Activated naive CD4-positive, alpha-beta T cell (primary cell): ENCODE measurements at places on chromosomes 1 and 21.
A peak's percentile ranks its signal among the peaks of the same experiment; 100 is the strongest.

GRCh38 chr1:161531986-161532643, 7.8 kb downstream of the HSPA6 start:
- no peak for DNase-seq

- DNase-seq = no peak
These were observed 17.6 kb downstream of the TRAF5 start for GRCh38 chr1:211344152-211344618.

- no peak for DNase-seq
These were observed 18.4 kb upstream of the SIPA1L2 start for GRCh38 chr1:232648316-232648715.

- no peak for DNase-seq
These were observed 250.6 kb downstream of the PRDM2 start for GRCh38 chr1:13950637-13951036.

GRCh38 chr1:165884690-165885304, 57.4 kb downstream of the UCK2 start:
- DNase-seq = no peak

- no peak for DNase-seq
These were observed 747 bp downstream of the ADAMTS1 start for GRCh38 chr21:26844258-26845065.

DNA sequence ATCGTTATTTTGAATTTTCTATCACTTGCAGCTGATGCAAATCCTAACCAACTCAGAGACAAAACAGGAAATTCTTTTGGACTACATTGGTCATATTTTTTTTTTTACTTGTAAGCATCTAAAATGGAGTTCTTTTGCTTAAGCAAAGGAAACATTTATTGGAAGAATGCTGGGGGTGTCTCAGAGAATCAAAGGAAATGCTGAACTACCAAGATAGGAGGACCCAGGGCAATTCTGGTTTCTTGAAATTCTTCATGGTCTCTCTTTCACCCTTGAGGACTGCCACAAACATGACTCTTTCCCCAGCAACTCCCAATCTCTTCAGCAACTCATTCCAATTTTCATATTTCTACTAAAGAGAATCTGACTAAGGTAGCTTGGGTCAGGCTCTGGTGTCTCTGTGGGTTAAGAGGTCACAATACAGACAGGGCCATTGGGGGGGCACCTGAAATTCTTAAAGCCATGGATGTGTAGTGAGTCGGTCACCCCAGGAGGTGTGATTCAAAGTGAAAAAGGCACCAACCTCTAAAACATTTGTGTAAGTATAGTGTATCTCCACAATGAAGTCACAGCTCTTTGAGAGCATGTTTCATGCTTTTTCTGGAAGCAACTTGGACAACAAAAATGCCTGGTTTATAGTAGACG, 171.1 kb upstream of the FGGY start:
- no peak for DNase-seq

GRCh38 chr1:178371235-178371634, 125.5 kb downstream of the CLEC20A start:
- no peak for DNase-seq

GRCh38 chr1:66618390-66618789, 84.4 kb downstream of the SGIP1 start:
- no peak for DNase-seq

GRCh38 chr1:246324711-246325110, 182.4 kb downstream of the SMYD3 start:
- no peak for DNase-seq

DNA sequence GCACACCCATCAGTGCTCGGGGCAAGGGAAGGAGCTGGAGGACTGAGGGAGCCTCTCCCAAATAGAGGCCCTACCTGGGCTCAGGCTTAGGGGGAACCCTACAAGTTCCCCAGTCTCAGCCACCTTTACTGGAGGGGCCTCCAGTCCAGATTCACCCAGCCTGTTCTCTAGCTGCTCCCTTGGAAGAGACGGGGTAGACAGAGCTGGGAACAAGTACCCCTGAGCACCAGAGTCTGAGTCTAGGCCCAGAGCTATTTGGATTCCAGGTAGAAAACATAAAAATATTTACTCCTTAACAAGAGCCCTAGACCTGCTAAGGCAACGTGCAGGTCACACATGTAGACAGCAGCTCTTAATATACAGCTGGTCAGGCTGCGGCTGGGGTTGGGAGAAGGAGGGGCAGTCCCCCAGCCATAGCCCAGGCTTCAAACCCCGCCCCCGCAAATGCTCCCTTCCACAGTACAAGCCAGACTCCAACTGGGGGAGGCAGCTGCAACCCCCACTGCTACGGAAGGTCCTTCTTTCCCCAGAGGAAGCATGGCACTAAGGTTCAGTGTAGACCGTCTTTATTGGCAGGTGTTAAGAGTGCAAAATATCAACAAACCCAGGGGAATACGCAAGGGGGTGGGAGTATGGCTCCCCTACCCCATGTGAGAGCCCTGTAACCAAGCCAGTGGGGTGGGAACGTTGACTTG, 8.0 kb downstream of the TENT5B start:
- DNase-seq = no peak

DNA sequence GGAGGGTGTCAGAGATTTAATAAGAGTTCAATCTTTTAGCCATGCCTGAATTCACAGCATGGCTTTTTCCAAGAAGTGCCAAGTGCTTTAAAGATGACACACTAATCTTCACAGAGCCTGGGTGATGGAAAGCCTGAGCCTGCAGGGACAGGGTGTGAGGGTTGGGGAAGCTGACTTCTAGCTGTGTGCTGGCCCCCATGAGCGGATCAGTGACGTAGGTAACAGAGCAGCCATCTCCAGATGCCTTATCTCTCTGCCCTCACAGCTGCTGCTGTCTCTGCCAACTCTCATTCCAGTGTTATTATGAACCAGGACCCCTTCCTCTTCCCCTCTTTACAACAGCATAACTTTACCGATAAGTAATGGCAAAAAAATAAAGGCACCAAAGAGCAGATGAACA, 30.6 kb downstream of the FAM78B start:
- no peak for DNase-seq

GRCh38 chr21:21605521-21605920, 607.3 kb downstream of the NCAM2 start:
- no peak for DNase-seq

DNA sequence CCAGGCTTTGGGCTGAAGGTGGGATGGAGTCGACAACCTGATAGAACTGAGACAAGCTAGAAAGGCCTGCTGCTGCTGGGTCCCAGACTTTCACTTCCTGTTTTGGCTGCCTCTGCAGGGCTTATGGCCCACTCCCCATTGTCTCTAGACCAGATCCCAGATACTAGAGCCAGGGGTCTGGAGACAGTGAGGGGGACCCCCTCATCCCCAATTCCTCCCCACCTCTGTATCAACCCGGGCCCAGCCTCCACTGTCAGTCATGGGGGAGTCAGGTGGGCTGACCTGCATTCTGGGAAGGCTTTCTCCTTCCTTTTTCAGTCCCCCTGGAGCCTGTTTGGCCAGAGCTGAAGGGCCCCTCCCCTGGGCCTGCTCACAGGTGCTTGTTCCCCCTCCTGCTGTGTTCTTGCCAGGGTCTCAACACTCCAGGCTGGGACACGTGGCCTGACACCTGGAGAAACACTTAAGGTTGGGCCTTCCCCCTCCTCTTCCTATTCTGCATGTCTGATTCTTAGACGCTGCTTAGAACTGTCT, 18.0 kb upstream of the ETV3L start:
- no peak for DNase-seq

DNA sequence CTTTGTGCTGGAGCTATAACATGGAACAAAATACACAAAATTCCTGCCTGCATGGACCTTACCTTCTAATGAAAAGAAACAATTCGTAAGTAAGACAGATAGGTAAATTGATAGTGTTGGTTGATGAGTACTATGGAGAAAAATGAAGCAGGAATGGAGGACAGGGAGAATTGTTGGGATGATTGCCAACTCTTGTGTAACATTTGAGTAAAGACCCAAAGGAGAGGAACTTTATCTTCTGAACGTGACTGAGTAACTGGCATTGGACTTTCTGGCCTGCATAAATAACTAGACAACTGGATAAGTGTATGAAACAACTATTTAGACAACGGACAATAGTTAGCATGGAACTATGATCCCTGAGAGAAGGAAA, 6.8 kb upstream of the EFCAB14 start:
- DNase-seq = no peak

GRCh38 chr1:109274533-109275476, 8.1 kb downstream of the PSRC1 start:
- no peak for DNase-seq

DNA sequence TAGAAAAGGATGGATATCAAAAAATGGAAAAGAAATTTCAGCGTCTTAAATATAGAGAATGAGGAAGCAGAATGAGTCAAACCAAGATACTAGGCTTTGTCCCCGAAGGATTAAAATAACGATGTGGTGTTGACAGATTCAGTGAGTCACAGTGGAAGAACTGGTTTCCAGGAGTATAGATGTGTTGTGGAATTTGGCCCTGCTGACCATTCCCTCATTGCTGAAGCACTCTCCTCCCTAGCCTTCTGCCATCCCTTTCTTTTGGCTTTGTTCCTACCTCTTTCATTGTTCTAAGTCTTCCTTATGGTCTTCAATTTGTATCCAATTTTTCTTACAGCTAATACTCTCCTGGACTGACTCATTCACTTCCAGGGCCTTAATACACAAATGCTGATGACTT, 23.1 kb upstream of the USP25 start:
- DNase-seq = no peak

DNA sequence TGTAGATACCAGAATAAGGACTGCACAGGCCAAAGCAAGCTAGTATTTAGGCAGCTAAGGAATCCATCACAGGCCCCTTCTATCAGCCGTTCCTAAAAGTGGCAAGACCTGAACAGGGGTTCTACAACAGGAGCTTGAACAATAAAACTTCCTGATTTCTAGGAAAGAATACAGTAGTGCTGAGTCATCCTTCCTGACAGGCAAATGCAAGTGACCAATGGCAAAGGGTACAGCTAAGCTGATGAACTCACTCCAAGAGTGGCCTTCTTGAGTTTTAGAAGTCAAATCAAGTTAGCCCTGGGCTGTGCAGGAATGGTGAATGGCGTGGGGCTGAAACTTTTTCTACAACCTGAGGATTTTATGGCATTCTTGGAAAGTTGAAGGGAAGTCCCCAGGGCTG, 112.9 kb downstream of the GREM2 start:
- no peak for DNase-seq

DNA sequence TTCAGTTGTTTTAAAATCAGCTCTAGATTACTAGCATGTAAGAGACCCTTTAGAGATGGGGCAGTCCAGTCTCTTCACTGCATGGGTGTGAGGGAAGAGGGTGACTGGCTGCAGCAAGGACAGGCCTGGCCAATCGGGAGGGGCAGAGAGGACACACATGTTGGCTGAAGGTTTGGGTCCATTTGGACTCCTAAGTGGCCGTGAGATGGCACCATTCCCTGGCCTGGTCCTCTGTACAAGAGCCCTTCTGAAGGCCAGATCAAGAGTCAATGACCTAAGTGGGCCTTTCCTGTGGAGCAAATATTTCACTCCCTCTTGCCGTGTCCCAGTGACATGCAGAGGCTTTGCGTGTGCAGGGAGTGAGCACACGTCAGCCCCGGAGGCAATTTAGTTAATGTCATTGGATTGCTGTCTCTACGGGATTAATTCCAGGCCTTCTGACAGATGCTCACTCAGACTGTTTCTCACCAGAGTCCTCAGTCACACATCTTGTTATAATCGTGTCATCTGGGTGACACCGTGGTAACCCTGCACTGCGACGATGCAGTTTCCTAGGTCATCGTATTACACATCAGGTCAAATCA, 613.0 kb downstream of the NPHP4 start:
- no peak for DNase-seq

DNA sequence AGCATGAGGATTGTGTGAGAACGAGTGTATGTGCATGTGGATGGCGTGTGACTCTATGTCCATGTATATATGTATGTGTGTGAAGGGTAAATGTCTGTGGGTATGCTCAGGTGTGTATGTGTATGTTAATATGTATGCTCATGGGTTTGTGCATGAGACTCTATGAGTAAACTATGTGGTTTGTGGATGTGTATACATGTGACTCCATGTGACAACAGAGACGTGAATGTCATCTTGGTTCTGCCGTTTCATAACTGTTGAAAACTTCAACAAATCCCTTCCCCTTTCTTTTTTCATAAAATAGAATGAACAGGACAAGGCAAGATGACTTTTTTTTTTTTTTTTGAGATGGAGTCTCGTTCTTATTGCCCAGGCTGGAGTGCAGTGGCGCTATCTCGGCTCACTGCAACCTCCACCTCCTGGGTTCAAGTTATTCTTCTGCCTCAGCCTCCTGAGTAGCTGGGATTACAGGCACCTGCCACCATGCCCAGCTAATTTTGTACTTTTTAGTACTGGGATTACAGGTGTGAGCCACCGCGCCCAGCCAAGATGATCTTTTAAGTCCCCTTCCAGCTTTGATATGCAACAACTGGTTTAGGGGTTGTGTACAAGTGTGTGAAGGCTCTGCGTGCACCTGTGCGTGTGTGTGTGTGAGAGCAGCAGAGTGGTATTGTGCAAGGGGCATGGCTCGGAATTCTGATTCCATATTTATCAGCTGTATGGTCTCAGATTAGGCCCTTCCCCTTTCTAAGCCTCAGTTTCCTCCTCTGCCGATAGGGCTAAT, 106.3 kb downstream of the EBNA1BP2 start:
- DNase-seq = no peak

DNA sequence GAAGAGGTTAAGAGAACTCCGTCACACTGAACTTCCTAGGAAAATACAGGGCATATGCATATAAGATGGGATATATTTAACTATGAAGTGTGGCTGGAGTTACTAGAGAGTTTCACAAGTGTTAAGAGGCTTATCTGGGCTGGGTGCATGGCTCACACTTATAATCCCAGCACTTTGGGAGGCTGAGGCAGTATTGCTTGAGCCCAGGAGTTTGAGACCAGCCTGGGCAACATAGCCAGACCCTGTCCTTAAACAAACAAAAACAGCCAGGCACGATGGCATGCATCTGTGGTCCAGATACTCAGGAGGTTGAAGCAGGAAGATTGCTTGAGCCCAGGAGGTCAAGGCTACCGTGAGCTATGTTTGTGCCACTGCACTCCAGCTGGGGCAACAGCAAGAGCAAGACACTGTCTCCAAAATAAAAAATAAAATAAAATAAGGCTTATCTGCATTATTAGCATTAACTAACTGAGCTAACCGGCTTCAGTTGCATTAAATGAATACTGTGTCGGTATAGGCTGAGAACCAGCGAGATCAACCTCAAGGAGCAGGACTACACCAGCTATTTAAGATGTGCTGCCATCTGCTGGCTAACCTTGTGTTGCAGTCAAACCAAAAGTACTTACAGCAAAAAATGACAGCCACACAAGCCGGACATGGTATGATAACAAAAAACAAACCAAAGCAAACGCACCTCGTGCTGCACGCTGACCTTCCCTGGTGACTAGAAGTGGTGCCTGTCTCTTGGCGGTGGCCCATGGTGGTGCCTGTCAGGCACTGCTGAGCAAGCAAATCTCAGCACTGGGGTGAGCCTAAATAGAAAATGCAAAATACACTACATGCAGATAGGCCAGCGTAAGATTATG, 19.7 kb upstream of the RBBP5 start:
- peak; percentile 59 for DNase-seq

DNA sequence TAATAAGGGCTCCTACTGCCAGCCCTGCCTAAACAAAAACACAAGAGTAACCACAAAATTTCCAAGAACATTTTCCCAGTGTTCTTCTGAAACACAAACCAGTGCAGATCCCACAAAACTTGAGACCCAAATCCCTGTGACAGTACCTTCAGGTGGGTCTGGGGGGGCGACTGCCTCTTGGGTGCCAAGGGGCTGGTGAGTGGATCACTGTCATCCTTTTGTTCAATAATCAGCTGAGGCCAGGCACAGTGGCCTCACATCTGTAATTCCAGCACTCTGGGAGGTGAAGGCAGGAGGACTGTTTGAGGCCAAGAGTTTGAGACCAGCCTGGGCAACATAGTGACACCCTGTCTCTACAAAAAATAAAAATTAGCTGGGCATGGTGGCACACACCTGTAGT, 87.6 kb downstream of the GLIS1 start:
- DNase-seq = no peak
